Activated CD4-positive, alpha-beta T cell treated with anti-CD3 and anti-CD28 coated beads, Interleukin-2, amount 50 U/mL, for 24 hours (primary cell): ENCODE measurements at places on chromosomes 3 and 15.

DNA sequence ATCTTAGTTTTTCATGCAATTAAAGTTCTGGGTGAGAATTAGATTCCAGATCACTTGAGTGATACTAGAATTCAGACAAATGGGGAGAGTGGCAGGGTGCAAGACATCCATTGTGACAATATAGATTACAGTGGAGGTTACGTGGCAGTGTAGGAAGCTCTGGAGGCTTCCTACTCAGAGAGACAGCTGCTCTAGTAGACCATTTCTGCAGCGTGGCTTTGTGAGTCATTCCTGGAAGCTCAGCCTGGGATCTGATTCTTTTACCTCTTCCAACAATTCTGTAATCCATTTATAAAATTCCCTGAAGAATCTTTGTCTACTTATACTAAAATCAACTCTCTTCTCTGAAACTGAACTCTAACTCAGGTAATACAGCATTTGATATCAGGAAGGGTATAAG, 90.4 kb upstream of the ASB14 start:
- no peak for DNase-seq

GRCh38 chr3:72724070-72724469, 124.2 kb downstream of the SHQ1 start:
- DNase-seq, result no peak

DNA sequence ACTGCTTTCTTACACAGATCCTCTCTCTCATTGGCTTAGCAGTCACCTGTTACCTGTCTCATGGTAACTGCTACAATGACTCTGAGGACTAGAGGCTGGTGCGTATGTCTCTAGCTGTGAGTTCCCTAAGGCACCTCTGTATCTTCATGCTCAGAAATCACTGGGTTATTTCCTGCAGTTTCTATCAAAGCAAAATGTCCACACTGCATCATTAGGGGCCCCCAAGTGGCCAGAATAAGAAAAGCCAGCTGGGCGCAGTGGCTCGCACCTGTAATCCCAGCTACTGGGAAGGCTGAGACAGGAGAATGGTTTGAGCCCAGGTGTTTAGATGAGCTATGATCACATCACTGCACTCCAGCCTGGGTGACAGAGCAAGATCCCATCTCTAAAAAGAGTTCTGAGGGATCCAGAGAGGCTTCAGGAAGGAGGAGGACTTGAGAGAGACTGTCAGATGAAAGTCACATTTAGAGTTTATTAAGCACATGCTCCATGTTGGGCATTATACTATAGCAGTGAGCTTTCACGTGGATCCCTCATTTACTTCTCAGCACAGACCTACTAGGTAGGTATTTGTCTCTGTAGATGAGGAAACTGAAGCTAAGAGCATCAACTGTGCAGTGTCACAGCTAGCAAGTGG, 2.3 kb upstream of the VPS18 start:
- no peak for DNase-seq

DNA sequence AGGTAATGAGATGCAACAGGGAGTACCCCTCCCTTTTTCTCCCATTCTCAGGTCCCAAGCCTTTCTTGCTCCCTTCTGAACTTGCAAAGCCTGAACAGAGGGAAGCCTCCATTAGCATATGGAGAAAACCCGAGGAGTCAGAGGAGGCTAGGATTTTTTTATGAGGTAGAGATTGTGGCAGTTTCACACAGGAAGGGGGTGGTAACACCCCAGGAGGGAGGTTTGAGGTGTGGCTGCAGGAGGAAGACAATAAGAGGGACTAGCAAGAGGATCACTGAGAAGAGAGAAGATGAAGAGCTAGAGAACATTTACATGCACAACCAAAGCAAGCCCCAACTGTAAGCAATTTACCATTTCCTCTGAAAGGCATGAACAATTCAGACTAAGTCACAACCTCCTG, 322.7 kb downstream of the SV2B start:
- no peak for DNase-seq

- no peak for DNase-seq
Measured at GRCh38 chr3:130889416-130889946, 4.4 kb upstream of the ATP2C1 start.

- DNase-seq, result no peak
Measured at GRCh38 chr3:10926256-10926810, 66.2 kb upstream of the SLC6A1 start.

GRCh38 chr3:127637971-127638370, 9.0 kb downstream of the PODXL2 start:
- DNase-seq, result no peak

GRCh38 chr3:8709801-8710507, 23.6 kb upstream of the CAV3 start:
- DNase-seq, result no peak

DNA sequence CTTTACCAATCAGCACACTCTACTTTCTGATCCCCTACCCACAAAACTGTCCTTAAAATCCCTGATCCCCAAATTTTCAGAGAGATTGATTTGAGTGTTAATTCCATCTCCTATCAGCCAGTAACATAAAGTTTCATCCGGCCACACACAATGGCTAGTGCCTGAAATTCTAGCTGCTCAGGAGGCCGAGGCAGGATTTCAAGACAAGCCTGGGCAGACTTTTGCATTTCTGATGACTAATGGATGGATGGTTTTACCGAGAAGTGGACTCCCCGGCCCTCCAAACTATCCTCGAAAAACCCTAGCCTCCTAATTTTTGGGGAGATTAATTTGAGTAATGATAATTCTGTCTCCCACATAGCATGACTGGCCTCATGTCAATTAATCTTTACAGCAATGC, 269.8 kb upstream of the POU1F1 start:
- no peak for DNase-seq

- DNase-seq, result no peak
Measured at GRCh38 chr3:168121184-168122017, 25.7 kb upstream of the GOLIM4 start.
